Thoracic aorta (tissue), 2 donors: ENCODE measurements at places on chromosomes 13 and 19.
A peak's percentile ranks its signal among the peaks of the same experiment; 100 is the strongest.

- peak; percentile 11 for DNase-seq
Measured at GRCh38 chr19:32287811-32288227, 57.6 kb upstream of the ZNF507 start.

- no peak for DNase-seq
Measured at GRCh38 chr19:33878030-33878544, 81.4 kb downstream of the KCTD15 start.

- DNase-seq, result no peak
Measured at GRCh38 chr19:40941481-40942219, 49.4 kb upstream of the CYP2B6 start.

DNA sequence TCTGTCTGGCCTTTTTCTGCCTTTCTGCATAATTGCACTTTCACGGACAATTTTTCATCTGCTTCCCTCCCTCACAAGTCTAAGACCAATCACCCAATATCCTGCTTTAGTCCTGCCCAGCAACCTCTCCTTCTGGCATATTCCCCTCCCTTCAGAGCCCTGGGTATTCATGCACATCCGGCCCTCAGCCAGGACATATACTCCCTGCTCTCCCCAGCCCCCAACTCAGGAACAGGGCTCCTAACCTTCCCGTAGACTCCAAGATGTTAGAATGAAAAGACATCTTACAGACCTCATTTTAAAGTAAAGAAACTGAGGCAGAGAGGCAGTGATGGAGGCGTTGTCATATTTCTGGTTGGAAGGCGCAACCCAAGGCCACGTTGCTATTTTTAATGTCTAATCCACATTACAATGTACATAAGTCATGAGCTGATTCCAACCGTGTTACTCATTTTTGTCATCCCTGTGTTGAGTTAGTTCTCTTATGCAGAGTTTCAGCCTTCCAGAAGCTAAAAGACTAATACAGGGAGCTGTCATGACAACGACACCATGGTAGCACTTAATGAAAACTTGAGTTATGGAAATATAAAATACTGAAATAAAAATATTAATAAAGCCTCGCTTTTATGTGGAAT lies 209.2 kb downstream of the TSHZ3 start:
- no peak for DNase-seq

DNA sequence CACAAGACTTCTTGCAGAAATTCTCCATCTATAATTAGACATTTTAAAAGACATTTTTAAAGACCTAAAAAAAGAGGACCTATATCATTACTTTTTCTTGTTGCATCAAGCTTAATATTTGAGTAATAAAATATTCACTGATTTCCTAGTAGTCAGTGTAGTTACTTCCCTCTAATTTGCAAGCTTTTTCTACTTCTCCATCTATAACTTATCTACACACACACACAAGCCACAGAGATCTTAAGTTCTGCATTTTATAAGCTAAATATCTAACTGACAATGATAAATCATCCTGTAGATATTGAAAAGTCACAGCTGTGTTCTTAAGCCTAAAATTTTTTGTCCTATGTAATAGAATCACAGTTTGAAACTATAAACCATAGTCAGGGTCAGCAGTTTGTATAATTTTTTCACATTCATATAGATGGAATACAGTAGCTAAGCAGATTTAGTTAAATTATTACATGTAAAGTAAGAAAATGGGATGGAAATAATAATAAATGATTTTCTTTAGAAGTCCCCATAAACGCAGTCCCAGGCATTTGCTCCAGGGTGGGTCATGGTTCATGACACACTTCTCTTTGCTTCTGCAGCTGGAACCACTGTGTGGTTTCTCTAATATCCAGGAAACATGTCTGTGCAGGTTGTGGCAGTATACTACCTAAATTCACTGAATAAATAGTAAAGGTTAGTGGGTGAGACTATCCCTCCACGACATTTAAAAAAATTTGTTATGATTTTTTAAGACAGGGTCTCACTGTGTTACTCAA lies 60.2 kb downstream of the ESD start:
- DNase-seq, result no peak

GRCh38 chr13:113623491-113624234 lies 34.3 kb downstream of the ATP4B start:
- DNase-seq, result no peak

GRCh38 chr19:4669723-4670480 lies at the start of gene MYDGF:
TSS of gene MYDGF (minus strand) at chr19:4670342. CDS start at chr19:4670334, 8 bp downstream.
- peak; percentile 53 for DNase-seq

DNA sequence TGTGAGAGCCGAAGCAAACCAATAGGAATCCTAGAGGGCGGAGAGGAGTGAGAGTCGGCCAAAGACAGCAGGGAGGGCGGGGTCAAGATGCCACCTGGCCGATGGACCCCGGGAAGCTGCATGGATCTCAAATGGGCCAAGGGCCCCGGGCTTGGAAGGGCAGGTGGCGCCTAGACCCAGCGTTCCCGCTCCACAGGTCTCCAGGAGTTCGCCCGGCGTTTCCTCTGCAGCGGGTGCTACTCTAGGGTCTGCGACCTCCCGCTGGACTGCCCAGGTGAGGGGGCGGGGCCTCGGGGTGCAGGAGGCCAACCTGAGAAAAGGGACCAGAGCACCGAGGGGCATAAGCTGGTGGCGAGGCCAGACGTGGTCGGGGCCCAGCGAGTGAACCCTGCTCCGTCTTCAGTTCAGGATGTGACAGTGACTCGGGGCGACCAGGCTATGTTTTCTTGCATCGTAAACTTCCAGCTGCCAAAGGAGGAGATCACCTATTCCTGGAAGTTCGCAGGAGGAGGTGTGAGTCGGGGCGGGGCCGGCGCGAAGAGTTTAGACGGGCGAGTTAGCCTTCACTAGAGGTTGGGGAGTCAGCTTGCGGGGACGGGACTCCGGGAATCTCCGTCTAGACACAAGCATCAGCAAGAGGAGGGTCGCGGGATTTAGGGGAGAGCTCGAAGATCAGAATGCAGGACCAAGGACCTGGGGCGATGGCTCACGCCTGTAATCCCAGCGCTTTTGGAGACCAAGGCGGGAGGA lies 9.9 kb downstream of the SPACA6 start:
- DNase-seq, result no peak

- DNase-seq, result no peak
Measured at GRCh38 chr19:5093948-5094718, 125.2 kb downstream of the KDM4B start.

DNA sequence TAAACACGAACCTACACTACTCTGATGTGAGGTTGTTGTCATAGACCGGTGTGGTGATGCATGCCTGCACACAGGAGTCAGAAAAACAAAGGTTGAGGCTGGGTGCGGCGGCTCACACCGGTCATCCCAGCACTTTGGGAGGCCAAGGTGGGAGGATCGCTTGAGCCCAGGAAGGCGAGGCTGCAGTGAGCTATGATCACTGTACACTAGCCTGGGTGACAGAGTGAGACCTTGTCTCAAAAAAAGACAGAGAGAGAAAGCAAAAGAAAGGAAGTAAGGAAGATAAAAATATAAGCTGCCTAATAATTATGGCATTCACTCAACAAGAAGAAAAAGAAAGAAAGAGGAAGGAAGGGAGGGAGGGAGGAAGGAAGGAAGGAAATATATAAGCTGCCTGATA lies 9.3 kb downstream of the GP6 start:
- DNase-seq, result no peak

DNA sequence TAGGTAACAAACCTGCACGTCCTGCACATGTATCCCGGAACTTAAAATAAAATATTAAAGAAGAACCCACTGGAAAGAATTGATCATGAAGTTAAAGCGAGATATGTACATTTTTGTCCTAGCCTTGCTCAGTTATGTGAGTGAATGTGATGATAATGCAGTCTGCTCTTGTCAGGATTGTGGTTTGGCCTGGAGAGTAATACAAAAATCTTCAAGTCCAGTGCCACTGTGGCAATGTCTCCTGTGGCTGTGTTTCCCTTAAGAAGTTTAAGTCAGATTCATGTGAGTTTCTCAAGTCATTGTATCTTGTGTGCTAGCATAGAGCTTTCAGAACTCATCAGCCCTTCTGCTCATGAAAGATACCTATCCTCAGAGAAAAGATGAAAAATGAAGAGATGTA lies 18.0 kb upstream of the ITGBL1 start:
- DNase-seq, result no peak

DNA sequence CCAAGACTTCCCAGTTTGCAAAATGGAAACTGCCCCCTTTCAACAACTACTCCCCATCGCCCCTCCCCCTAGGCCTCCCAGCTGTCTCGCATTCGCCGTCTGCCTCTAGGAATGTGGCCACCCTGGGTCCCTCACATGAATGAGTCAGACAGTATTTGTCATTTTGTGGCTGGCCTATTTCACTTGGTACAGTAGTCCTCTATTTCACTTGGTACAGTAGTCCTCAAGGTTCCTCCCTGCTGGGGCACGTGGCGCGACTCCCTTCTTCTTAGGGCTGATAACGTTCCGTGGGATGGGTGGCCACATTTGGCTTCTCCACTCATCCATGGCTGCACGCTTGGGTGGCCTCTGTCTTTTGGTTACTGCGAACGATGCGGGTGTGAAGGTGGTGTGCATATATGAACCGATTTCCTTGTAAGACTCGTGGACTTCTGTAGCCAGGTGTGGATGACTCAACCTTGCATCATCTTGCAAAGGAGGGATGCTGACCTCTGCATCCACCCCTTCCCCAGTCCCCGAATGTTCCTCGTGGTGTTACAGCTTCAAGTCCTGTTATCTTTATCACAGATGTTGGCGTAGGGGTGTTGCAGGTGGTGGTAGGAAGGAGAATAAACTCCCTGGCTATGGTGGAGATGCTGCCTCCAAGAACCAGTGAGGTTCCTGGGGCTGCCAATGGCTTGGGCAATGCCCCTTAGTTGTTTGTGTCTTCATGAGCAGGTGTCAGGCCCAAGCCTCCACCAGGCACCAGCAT lies 112.1 kb upstream of the SOX1 start:
- no peak for DNase-seq

DNA sequence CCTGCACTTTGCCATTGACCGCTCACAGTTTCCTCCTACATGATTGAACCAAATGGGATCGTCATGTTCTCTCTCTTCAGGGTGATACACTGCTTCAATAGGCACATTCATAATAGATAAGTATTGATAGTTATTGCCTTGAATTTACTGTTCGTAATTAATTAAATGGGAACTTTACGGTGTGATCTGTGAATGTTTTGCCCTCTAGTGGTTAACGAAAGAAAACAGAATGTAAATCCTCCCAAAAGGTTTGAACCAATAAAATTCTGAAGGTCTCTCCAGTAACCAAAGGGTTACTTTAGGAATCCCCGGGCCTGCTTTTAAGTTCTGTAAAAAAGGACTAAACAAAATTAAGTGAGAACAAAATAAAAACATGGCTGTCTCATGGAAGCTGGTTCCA lies 389.3 kb downstream of the DACH1 start:
- no peak for DNase-seq

DNA sequence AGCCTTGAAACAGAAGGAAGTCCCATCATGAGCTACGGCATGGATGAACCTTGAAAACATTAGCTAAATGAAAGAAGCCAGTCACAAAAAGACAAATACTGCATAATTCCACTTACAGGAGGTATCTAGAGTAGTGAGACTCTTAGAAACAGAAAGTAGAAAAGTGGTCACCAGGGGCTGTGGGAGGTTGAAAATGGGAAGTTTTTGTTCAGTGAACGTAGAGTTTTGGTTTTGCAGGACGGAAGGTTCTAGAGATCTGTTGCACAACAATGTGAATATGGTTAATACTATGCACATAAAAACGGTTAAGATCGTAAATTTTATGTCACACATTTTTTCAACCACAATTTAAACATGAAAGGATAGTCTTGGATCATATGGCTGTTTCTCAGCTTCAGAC lies 11.9 kb upstream of the SLC10A2 start:
- DNase-seq, result no peak

DNA sequence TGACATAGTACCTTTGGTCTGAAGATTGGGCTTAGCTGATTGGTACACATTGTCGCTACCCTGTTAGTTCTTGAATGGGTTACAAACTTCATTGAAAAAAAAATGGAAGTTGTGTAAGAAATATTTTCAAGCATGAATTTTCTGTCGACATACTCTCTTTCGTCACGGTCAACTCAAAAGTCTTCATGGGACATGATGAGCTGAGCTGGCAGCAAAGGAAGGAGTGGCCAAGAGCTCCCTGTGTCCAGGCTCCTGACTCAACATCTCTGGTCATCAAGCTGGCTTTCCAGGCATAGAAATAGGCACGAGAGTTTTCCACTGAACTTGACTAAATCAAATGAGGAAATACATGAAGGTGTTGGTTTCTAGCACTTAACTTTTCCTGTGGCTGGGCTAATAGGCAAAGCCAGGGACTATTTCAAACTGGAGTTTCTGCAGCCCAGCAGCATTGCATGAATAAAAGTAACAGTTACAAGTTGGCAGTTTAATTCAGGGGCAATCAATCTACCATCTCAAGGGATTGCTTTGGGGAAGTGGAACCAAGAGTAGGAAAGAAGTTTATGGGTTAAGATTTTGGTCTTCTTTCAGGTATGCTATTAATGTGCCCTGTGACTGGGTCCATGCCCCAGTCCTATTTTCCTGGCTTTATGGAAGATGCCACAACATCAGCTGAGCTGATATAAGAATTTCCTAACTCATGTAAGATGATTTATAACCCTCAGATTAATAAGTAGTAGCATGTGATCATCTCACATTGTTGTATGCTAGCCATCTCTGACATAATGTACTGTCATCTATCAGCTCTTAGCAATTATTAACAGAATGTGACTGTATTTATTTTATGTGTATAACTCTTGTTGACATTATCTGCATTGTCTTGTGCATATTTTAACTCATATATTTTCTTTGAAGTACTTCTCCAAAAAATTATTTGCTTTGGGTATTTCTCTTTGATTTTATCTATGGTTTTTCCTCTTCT lies 385.8 kb downstream of the DLEU7 start:
- no peak for DNase-seq

DNA sequence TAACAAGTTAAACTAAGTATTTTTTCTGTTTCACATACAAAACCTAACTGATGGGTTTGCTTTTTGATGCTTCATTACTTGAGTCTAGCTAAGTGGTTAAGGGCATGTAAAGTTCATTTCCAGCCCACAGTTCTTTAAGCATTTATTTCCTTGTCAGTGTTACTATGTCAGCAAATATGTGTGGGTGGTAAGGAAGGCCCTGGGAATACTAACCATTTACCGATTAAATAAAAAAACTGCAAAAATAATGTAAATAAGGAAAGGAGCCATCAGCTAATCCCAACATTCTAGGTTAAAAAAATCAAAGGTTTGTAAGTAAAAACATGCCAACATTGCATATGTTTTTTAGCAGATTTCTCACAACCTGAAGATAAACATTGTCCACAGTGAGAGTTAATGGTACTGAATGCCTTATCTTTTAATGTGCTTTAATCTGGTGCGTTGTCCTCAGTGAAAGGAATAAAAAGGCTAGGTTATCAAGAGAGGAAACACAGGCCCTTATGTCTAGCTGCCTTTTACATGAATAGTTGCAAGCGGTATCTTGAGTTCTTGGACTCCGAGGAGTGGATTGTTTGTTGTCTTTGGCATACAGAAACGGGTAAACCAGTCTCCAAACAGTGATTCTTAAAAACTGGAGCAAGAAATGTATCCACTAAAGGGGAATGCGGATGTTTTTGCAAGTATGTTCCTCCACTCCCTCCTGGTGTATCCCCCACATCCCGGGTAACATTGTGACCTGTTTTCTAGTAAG lies 949.6 kb upstream of the SLC10A2 start:
- DNase-seq, result no peak
